ENCODE measurements at places on chromosomes 13 and 19.

DNA sequence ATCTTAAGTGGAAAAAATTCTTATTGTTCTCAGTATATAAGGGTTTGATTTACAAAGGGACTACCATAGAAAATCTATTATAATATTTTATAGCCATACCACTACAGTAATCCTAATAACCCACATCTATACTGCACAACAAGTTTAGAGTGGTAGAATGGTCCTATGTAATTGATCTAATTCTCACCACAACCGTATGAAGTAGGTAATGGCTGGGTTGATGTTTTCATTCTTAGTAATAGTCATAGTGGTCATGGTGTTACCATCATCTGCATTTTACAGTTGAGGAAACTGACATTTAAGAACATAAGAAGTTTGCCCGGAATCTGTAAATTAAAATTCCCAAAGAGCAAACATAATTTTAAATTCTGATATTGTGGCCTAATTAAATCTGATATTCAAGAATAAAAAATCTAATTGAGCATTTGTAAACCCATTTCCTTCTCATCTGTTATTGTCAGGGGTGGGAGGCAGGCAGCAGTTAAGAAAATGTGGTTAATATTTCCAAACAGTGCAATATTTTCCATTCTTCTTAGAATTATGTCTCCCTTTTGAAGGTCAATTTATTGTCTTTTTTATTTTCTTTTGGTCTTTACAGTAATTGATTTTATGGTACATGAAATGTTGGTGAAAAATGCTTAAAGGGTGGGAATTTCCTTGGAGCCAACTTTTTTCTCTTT, 65.6 kb downstream of the DHRS12 start:
- no peak for DNase-seq

DNA sequence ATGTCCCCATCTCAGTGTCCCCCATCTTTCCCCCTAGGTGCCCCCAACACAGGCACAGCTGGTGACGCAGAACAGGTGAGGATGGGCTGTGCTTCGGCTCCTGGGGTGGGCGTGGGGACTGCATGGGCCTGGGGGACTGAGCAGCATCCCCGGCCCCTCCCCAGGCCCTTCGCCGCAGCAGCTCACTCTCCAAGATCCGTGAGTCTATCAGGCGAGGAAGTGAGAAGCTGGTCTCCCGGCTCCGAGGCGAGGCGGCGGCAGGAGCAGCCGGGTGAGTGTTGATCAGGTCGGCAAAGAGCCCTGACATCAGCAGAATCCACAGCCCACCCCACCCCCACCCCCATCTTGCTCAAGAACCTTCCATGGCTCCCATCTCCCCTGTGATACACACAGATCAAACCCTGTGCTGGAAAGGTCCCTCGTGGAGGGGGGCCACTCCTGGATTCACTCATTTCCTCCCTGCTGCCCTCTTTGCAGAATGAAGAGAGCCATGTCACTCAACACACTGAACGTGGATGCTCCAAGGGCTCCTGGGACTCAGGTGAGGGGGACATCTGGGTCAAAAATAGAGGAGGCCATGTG, 10.0 kb downstream of the KLC3 start:
- no peak for DNase-seq

- peak; percentile 22 for DNase-seq
Observed at GRCh38 chr19:33683881-33684537, 62.3 kb downstream of the CHST8 start.

GRCh38 chr13:24187185-24187584, 26.7 kb downstream of the SPATA13 start:
- DNase-seq = peak; percentile 50

DNA sequence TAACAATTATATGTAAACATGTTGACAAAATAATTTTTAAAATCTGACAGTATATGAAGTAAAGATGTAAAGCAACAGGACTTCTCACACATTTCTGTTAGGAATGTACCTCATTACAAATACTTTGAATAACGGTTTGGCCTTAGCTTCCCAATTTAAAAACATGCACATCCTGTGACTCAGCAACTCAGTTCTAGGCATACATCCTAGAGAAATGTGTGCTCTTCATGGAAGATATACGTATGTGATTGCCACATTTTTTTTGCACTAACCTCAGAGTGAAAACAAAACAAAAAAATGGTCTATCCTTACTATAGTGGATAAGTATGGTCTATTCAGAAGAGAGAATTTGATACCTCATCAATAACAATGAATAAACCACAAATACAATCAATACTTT, 314.6 kb downstream of the LIG4 start:
- DNase-seq = peak; percentile 9

GRCh38 chr13:77009011-77009410, 17.1 kb downstream of the CLN5 start:
- no peak for DNase-seq

DNA sequence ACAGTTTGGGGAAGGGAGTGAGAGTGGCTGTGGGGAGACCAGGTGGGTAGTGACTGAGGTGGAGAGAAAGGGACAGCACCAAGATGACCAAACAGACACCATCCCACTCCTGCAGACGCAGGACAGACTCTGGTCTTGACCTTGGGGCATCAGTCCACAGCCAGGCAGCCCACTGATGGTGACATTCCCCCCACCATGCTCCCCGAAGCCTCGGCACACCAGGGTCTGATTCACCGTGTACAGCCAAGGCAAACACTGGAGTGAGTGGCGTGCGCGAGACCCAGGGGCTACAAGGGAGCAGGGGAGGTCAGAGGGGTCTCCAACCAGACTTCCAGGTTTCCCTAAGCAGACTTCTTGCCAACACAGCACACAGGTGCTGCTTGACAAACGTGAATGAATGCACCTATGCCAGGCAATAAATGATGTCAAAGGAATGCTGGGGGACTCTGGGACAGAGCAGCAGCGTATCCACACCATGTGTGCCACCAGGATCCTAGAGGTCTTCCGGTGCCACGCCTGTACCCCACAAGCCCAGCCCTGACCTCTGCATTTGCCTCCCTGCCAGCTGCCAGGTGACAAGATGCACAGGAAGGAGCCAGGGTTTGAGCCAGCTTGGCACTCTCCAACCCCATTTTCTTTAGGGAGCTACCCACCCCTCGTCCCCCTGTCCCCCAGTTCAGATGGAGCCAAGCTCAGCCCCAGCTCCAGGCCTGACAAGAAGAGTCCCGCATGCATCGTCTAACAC, 18.5 kb downstream of the RANBP3 start:
- DNase-seq = no peak

- DNase-seq = peak; percentile 80
Observed at GRCh38 chr19:43809762-43810696, 7.8 kb upstream of the LYPD5 start.

GRCh38 chr19:58009301-58009665, 6.7 kb upstream of the ZNF606 start:
- no peak for DNase-seq

- DNase-seq = peak; percentile 51
Observed at GRCh38 chr19:44757735-44758505, 9.4 kb downstream of the BCL3 start.

DNA sequence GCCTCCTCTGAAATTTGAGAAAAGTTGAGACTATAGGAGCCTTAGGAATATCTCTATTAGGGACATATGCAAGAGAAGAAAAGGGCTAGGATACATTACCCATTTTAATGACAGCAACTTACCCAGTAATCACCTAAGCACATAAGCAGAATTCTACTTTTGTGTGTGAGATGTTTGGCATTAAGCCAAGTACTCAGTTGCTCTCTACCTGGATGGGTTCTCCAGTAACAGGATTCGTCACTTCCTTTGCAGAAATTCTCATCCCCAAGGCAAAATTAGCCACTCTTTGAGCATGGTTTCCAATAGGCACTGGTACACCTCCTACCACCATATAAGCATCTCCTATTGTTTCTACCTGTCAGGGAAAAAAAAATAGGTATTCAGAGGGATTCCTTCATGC, 95.1 kb downstream of the C13orf42 start:
- no peak for DNase-seq

GRCh38 chr19:46460055-46460454, 11.3 kb downstream of the PNMA8A start:
- no peak for DNase-seq

- peak; percentile 42 for DNase-seq
Observed at GRCh38 chr19:29873024-29873800, 61.4 kb downstream of the CCNE1 start.

- DNase-seq = no peak
Observed at GRCh38 chr13:38879278-38879677, 111.4 kb downstream of the STOML3 start.

DNA sequence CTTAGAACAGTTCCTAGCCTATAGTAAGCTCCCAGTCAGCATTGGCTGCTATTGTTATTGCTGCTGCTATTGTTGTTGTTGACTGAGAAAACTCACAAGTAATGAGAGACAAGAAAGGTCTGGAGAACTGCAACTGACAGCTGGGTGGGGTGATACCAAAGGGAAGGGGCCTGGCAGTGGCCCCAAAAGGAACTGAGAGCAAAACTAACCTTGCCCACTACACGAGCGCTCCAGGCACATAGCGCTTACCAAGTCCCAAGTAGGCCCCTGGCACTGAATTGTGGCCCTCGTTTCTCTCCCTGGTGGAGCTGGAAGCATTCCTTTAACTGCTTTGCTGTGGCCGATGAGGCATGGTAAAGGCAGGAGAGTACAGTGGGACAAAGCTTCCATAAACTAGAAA, 59.7 kb downstream of the KCTD12 start:
- no peak for DNase-seq

DNA sequence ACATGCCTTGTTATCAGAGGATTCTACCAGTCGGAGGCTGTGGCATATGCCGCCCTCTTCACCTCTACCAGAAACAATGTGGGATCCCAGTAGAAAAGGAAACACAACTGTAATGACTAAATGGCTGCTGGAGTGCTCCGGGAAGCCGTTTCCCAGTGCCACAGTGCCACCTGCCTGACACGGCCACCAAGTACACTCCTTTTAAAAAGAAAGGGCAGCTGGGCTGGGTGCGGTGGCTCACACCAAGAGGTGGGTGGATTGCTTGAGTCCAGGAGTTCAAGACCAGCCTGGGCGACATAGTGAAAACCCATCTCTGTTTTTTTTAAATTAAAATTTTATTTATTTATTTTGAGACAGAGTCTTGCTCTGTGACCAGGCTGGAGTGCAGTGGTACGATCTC, 67.3 kb downstream of the TRPM4 start:
- DNase-seq = peak; percentile 79

DNA sequence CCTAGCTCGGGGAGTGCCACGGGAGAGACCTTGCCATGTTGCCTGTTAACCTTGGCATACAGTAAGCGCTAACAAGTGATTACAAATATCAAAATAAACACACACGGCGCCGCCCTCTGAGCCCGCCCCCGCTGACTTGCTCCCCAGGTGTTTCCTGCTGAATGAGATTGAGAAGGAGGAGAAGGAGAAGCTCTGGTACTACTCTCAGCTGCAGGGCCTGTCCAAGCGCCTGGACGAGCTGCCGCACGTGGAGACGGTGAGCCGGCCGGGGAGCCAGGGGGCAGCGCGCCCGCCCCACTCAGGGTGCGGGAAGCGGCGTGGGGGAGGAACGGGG, 5.0 kb downstream of the APC2 start:
- no peak for DNase-seq

- no peak for DNase-seq
Observed at GRCh38 chr19:18685597-18686190, 2.2 kb downstream of the CRTC1 start.

- DNase-seq = no peak
Observed at GRCh38 chr13:43782686-43783085, 4.1 kb downstream of the ENOX1 start.

DNA sequence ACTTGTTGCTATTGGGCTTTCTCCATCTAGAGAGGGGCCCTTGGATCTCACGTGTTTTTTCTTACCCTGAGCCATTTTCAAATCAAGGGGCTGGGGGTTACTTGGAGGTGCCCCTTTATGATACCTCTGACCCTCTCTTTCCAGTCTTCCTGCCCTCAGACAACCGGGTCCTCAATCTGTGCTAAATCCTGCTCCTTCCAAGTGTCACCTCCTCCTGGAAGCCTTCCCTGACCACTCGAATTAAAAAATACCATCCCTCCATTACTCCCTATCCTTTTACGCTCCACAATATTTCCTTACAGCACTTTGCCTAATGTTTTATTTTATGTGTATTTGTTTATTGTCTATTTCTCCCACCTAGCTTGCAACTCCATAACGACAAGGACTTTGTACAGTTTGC, 3.3 kb downstream of the KLK8 start:
- DNase-seq = no peak

DNA sequence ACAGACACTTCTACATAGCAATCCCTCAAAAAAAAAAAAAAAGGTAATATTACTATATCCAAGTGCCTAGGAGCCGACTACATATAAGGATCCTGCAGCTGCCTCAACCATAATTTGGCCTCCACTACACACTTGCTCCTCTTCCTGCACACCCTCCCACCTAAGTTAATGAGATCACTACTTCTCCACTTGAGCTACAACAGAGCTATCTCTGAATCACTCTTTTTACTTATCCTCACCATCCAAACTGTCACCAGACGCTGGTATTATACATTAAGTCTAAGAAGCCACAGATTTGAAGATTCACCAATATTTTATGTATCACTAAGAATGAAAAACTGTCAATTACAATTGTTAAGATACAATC, 8.3 kb downstream of the OBI1 start:
- DNase-seq = no peak

GRCh38 chr13:46643165-46643777, 90.3 kb downstream of the LRCH1 start:
- DNase-seq = no peak

GRCh38 chr13:95784900-95785290, 108.0 kb downstream of the DNAJC3 start:
- DNase-seq = peak; percentile 58

DNA sequence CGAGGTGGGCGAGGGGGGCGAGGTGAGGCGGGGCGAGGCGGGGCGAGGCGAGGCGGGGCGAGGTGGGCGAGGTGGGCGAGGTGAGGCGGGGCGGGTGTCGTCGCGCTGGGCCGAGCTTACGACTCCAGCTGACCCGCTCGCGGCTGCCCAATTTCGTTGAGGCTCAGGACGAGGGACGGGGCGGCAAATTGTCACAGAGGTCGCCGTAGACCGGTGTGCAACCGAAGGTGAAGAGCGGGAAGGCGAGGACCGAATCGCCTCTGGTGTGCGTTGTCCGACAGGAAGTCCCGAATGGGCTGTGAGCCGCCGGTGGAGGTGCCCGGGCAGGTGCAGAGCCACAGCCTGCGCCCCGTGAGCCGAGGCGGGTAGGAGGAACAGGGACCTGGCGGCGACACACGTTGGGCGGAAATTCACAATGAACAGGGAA, at the start of gene LACC1:
TSS of gene LACC1 (plus strand) at position 150 of the 427 bp plus-strand sequence. CDS start 1,082 bp downstream, outside the sequence.
- no peak for DNase-seq

DNA sequence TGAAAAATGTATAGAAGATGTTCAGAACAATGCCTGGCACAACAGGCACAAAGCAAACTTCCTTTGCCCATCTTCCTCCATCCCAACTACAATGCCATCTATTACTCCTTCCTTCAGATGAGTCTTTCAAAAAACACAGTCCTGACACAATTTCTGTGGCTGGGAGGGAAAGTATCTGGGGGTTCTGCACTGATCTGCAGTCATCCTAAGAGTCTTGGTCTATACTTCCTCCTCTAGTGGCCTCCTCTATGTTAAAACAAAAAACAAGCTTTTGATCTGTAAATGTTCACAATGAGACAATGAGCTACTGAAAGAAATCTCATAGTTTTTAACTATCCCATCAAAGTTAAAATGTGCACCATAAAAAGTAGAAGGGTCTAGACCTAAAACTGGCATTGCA, 44.8 kb downstream of the USP12 start:
- DNase-seq = no peak

GRCh38 chr13:33489563-33489962, 204.0 kb upstream of the STARD13 start:
- no peak for DNase-seq

- no peak for DNase-seq
Observed at GRCh38 chr19:2611483-2612464, 90.7 kb downstream of the GNG7 start.

Data from ELR (cell line).